A375 (cell line): ENCODE measurements at places on chromosomes 11 and 22. TPM values are rescaled to one million over a fixed set of nuclear protein-coding genes. Genes with fewer than 3 reads are reported as not detected.

The SORL1 gene
- 0.69 and 1.2 TPM in 2 replicates for total RNA-seq

The MAPK11 gene
- total RNA-seq, result 6.8 and 7.5 TPM in 2 replicates

The WDR74 gene
- total RNA-seq, result 204 and 215 TPM in 2 replicates

The OR51E1 gene
- total RNA-seq, result not detected in 2 replicates

The AGBL2 gene
- total RNA-seq, result 1.3 and 1.4 TPM in 2 replicates

The KRTAP5-8 gene
- total RNA-seq, result not detected in 2 replicates

The PARVG gene
- 0.34 and 1.1 TPM in 2 replicates for total RNA-seq

The OR52J3 gene
- not detected in 2 replicates for total RNA-seq

The SCGB1C1 gene
- total RNA-seq, result not detected in 2 replicates

The ZNF214 gene
- 1.3 and 5.1 TPM in 2 replicates for total RNA-seq
